ENCODE measurements at places on chromosomes 6 and 20. TPM values are rescaled to one million over a fixed set of nuclear protein-coding genes. Genes with fewer than 3 reads are reported as not detected.

DNA sequence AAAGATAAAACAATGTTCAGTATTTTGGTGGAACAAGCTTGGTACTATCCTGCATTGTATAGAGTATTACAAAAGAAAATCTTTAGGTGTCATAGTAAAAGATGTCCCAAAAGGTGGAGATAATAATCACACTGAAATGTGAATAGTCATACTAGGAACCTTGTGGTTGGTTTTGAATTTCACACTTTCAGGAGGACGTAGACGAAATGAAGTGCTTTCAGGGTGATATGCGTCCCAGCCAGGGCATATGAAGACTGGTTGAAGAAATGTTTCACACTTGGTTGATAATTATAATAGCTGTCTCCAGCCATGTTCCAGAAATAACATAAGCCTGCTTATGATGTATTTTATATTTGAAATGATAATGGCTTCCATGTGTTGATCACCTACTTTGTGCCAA lies 60.4 kb downstream of the SCAND1 start:
- peak; percentile 59 for DNase-seq

- DNase-seq = no peak
Measured at GRCh38 chr20:25218492-25218891, 23.0 kb downstream of the ENTPD6 start.

DNA sequence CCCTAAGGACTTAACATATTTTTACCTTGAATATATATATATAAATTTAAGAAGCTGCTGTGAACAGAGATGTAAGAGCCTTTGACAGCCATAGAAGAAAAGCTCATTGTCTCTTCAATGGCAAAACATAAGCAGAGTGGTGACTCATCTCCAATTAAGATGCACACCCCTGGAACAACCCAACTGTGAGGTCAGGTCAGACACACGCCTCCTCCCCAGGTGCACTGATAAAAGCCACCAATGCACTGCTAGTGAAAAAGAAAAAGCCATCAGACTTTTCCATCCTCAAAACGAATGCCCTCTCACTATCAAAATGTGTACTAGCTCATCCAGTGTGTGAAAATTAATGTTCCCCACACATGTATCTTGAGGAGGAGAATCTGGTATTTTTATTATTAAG lies 100.1 kb downstream of the SMLR1 start:
- no peak for DNase-seq

The PRICKLE4 gene
- not detected for total RNA-seq

The SSTR4 gene
- total RNA-seq = not detected

Data from activated CD4-positive, alpha-beta T cell treated with anti-CD3 and anti-CD28 coated beads, Interleukin-2, amount 10 ng/mL, durations not matched to agents 24 days and 14 days (primary cell).